ENCODE measurements at places on chromosomes 2 and 18. TPM values are rescaled to one million over a fixed set of nuclear protein-coding genes. Genes with fewer than 3 reads are reported as not detected.

GRCh38 chr18:57518533-57518932 is 68.0 kb downstream of the FECH start:
- no peak for DNase-seq

DNA sequence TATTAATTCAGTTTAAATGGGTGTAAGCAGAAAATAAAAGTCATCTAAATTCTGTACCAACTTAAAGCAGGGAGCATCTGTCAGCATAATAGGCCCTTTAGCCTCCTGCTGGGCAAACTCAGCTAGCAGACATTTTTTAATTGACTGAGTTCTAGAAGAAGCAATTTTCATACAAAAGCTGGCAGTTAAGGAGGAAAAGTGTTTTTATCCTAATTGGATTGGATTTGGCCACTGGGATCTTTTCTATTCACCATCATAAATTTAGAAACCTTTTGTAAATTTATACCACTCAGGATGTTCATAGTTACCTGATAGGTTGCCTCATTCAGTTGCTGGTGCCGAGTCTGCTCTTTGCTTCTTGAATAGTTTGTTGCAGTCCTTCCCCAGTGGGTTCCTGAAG is 262.7 kb upstream of the FSIP2 start:
- no peak for DNase-seq

GRCh38 chr2:75560768-75561565 is at the start of gene EVA1A:
TSS of gene EVA1A (minus strand) at chr2:75560939. CDS start at chr2:75518140, 42,799 bp downstream.
- DNase-seq: peak; percentile 32

The DYNAP gene
- total RNA-seq: not detected

DNA sequence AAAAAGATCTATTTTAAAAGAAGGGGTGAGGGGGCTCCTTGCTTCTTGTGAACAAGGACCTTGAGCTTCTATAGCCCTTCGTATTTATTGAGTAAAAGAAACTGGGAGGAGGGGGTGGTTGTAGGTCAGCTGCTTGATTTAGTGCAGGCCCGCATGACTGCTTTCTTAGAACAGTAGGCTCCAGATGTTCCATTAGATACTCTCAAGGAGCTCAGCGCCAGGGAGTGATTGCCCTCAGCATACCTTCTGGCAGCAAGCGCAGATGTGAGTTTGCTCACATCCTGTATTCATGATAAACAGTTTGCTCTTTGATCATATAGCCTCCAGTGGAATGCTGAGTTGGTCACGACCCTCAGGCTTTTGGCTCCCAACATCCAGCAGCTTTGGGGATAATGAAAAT is 108.9 kb upstream of the XPO1 start:
- DNase-seq: no peak

DNA sequence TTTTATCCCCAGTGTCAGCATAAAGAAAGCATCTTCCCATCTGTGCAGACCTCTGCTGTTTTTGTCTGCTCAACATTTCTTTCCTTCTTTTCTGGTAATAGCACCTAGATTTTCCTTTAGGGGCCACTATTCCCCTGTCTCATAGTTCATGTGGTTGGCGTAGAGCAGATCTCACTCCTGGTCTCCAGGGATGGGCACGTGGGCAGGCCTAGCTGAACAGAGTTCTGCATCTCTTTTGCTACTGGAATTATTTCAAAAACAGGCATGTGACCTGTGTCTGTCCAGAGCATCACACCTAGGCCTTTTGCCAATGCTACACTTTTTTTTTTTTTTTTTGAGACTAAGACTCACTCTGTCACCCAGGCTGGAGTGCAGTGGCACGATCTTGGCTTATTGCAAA is 17.7 kb upstream of the ICOS start:
- no peak for DNase-seq

The CBLN2 gene
- not detected for total RNA-seq

GRCh38 chr2:443741-444140 is 155.8 kb upstream of the ALKAL2 start:
- DNase-seq: no peak

DNA sequence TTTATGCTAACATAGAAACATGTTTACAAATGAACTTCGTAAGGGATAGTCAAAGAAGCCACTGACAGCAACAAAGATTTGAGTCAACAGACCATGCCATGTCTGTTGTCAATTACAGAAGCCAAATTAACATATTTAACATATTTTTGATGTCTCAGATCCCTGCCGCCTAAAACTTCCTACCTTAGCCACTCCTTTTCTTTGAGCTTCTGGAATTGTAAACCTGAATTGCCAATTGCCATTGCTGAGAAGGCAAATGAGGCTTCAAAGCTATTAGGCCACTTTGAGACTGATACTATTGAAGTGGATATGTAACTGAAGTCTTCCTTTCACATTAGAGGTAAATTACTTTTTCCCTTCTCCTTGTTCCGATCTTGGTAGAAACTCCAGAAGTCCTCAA is 66.0 kb upstream of the DSEL start:
- no peak for DNase-seq

The KCNS3 gene
- total RNA-seq: 2.8 TPM

The GRHL1 gene
- 1.4 TPM for total RNA-seq

The YES1 gene
- 22.8 TPM for total RNA-seq

The SCN7A gene
- 27.5 TPM for total RNA-seq

The GALR1 gene
- total RNA-seq: 0.03 TPM

The MYL12A gene
- 945 TPM for total RNA-seq

- no peak for DNase-seq
Observed at GRCh38 chr2:79159030-79159429, 523 bp downstream of the REG3A start.

GRCh38 chr2:201118121-201118960 is 2.4 kb downstream of the CFLAR start:
- DNase-seq: peak; percentile 92

GRCh38 chr18:58887613-58887963 is 22.9 kb downstream of the ZNF532 start:
- DNase-seq: peak; percentile 80

DNA sequence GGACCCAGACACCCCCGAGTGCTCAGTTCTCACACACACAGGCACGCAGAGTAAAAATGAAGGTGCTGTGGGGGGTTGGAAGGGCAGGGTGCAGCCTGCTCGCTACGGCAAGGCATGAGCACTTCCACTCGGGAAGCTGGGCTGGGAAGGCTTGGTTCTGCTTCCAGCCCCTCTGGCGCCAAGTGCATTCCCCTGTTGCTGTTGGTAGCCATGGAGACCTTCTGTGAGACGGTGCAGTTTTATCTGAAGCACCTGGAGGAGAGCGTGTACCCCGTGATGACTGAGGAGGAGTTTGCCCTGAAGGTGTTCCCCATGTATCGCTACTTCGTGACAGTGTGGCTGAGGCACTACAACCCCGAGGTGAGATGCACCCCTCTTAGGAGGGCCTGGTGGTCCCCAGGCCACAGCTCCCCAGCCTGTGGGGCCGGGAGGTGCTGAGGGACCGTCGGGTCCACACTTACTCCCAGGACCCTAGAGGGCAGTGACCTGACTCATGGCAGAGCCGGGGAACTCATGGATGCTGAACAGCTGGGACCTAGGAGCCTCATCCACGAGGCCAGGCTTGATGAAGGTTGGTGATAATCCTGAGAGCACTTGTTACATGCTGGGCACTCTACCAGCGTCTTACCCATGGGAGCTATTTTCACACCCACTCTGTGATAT is 15.5 kb downstream of the MROH2A start:
- no peak for DNase-seq

The MC4R gene
- total RNA-seq: not detected

GRCh38 chr2:105398336-105399206 is at the start of gene FHL2:
TSS of gene FHL2 (minus strand) at chr2:105399051. CDS start at chr2:105386516, 12,535 bp downstream.
- DNase-seq: peak; percentile 78

The MSGN1 gene
- total RNA-seq: not detected

DNA sequence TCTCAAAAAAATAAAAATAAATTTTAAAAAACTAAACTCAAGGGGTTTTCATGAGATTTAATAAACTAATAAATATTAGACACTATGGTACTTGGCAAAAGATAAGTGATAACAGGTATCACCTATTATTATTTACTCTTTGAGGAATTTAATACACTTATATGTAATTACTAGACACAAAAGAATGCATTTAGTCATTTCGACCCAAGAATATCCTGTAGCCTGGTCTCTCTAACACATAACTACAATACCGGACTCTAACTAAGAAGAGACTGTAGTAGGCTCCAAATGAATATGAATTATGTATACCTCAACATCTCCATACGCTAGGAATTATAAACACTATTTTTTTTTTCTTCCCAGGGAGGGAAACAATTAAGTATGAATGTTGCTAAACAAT is 850.7 kb downstream of the CPS1 start:
- no peak for DNase-seq

The KIAA2012 gene
- total RNA-seq: not detected

GRCh38 chr2:232038251-232038880 is 76.9 kb downstream of the DIS3L2 start:
- no peak for DNase-seq

GRCh38 chr2:67013821-67014220 is 383.3 kb upstream of the ETAA1 start:
- no peak for DNase-seq

The REG3A gene
- total RNA-seq: not detected

The ECEL1 gene
- 0.26 TPM for total RNA-seq

The RASGRP3 gene
- 39.9 TPM for total RNA-seq

GRCh38 chr2:44801289-44801840 is 140.1 kb upstream of the SIX3 start:
- DNase-seq: no peak

DNA sequence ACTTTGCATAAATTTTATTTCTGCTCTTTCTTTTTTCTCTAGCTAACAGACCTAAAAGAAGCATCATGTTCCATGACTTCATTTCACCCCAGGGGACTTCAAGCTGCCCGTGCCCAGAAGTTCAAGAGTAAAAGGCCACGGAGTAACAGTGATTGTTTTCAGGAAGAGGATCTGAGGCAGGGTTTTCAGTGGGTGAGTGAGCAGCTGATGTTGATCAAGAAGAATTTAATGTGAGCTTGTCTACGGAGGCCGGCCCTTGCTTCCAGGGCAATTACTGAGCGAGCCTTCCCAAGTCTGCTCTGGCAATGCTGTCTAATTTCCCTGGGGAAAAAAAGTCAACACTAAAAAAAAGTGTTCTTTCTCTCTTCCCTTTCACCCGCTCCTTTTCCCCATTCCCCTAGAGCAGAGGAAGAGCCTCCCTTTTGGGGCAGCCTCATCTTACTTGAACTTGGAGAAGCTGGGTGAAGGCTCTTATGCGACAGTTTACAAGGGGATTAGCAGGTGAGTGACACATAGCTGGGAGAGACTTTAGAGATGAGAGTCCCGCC is 1.2 kb downstream of the CDK15 start:
- peak; percentile 38 for DNase-seq

- DNase-seq: no peak
Observed at GRCh38 chr2:139495851-139496250, 715.7 kb upstream of the NXPH2 start.

- no peak for DNase-seq
Observed at GRCh38 chr18:3218819-3219218, 949 bp downstream of the MYOM1 start.

- no peak for DNase-seq
Observed at GRCh38 chr18:54327818-54328217, 29.8 kb downstream of the STARD6 start.

- DNase-seq: peak; percentile 31
Observed at GRCh38 chr2:202848813-202849212, 22.8 kb downstream of the ICA1L start.

GRCh38 chr2:31258351-31258750 is 24.4 kb downstream of the EHD3 start:
- DNase-seq: no peak

The SLC40A1 gene
- total RNA-seq: 79.3 TPM

GRCh38 chr2:10233131-10234012 is 69.3 kb upstream of the HPCAL1 start:
- no peak for DNase-seq

GRCh38 chr2:19299522-19299921 is 58.9 kb downstream of the OSR1 start:
- no peak for DNase-seq

The CPO gene
- 0.34 TPM for total RNA-seq

The PUS10 gene
- total RNA-seq: 4.0 TPM

GRCh38 chr2:892892-893291 is 57.8 kb upstream of the SNTG2 start:
- no peak for DNase-seq

The RND3 gene
- total RNA-seq: 29.2 TPM

The DNAJC5G gene
- 0.41 TPM for total RNA-seq

The ACMSD gene
- not detected for total RNA-seq

DNA sequence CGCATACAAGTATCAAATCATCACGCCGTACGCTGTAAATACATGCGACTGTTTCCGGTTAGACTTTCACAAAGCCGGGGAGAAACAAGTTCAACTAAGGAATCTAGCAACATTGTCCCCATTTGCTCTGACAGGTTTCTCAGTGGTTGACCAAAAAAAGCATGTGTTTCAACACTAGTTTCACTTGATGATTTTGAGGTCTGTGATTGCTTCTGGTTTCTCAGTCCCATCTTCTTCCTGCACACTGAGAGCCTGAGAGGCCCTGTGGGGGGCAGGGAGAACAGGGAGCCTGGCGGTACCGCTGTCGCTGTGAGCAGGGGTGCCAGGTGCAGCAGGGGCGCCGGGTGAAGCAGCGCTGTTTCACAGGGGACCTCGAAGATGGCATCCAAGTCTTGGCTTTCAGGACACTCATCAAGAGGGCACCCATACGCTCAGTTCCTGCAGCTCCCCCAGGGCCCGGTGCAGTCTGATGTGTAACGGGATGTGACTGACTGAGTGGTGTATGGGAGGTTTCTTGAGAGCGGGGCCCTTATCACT is 270.9 kb downstream of the TWIST2 start:
- DNase-seq: no peak

- DNase-seq: no peak
Observed at GRCh38 chr18:13480571-13481255, 245.6 kb downstream of the FAM210A start.

All from left cardiac atrium (tissue), 4 donors.